ENCODE measurements at places on chromosomes 7 and 10. TPM values are rescaled to one million over a fixed set of nuclear protein-coding genes. Genes with fewer than 3 reads are reported as not detected.

The TEX36 gene
- not detected for total RNA-seq

The SPDYE6 gene
- total RNA-seq = not detected

The NXPH1 gene
- not detected for total RNA-seq

DNA sequence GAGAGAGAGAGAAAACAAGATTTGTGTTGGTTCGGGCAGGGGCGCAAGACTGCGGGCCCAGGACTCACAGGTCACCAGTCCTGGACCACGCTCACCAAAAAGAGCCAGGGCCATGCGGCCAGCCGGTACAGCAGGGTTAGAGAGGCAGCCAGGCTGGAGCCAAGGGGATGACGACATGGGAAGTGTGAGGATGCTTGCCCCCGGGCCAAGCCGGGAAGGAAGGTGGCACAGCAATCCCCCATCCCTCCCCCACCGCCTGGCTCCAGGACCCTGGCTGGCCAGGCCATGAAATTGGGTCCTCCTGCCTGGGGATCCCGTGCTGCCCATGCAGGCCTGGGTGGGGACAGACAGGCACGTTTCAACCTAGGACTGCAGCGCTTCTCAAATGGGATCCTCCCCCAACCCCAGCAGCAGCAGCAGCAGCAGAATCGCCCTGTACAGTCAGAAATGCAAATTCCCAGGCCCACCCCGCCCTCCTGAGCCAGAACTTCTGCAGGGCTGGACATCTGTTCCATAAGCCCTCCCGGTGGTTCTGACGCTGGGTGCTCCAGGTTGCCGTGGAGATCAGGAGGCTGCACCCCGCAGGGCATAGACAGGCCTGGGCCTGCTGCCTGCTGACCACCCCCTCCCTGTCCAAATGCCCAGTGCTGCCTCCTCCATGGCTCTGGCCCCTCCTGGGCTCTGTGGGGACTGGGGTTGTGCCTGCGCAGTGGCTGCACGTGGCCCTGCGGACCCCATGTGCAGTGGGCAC, 35.0 kb downstream of the YKT6 start:
- H3K27ac ChIP-seq = no peak overlapping the region
- no peaks in the 10 kb centered on the region for H3K4me1 ChIP-seq
- H3K27me3 ChIP-seq = no peaks in the 10 kb centered on the region
- H3K4me3 ChIP-seq = no peak overlapping the region

- peaks cover 8% of the 10 kb centered on the region for H3K27me3 ChIP-seq
- no peak overlapping the region for H3K4me3 ChIP-seq
- DNase-seq = no peak
- no peak overlapping the region for H3K27ac ChIP-seq
- H3K4me1 ChIP-seq = peaks cover 3% of the 10 kb centered on the region
- no peaks in the 10 kb centered on the region for H3K36me3 ChIP-seq
These were observed 145.5 kb downstream of the KLF6 start for GRCh38 chr10:3639546-3639945.

GRCh38 chr7:44965937-44966730, 12.7 kb downstream of the MYO1G start:
- H3K36me3 ChIP-seq = peaks cover 55% of the 10 kb centered on the region
- no peak overlapping the region for H3K4me3 ChIP-seq
- H3K27ac ChIP-seq = peak overlapping the region; percentile 40
- H3K4me1 ChIP-seq = peaks cover 12% of the 10 kb centered on the region

- no peaks in the 10 kb centered on the region for H3K27me3 ChIP-seq
- H3K27ac ChIP-seq = no peak overlapping the region
- no peaks in the 10 kb centered on the region for H3K36me3 ChIP-seq
- H3K4me1 ChIP-seq = no peaks in the 10 kb centered on the region
- no peak for DNase-seq
These were observed 1073.0 kb downstream of the XPNPEP1 start for GRCh38 chr10:108850138-108850854.

- peaks cover 82% of the 10 kb centered on the region for H3K4me1 ChIP-seq
- H3K27ac ChIP-seq = peak overlapping the region; percentile 85
- no peak for DNase-seq
- no peaks in the 10 kb centered on the region for H3K27me3 ChIP-seq
- peaks cover 3% of the 10 kb centered on the region for H3K36me3 ChIP-seq
These were observed 3.5 kb upstream of the ATP6V0E2 start for GRCh38 chr7:149870274-149870673.

DNA sequence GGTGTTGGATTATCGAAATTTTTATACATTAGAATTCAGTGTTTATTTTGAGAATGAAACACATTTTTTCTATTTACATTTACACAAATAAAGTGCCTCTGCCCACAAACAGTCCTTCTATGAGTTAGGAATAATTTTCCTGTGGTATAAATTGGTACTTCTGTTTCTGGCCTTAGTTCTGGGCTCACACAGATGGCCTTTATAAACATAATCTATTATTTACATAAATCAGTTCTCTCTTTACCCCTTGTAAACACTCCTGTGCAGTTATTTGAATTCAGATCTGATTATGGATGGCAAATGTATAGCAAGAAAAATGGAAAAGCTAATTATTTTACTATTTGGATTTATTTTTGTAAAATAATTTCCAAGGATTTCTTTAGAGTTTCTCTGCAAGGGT, 143.2 kb downstream of the PRKG1 start:
- DNase-seq = no peak
- no peaks in the 10 kb centered on the region for H3K36me3 ChIP-seq
- H3K4me3 ChIP-seq = no peak overlapping the region
- no peak overlapping the region for H3K27ac ChIP-seq
- no peaks in the 10 kb centered on the region for H3K27me3 ChIP-seq
- H3K4me1 ChIP-seq = no peaks in the 10 kb centered on the region

- no peaks in the 10 kb centered on the region for H3K27me3 ChIP-seq
- H3K4me3 ChIP-seq = no peak overlapping the region
- DNase-seq = no peak
- no peaks in the 10 kb centered on the region for H3K36me3 ChIP-seq
These were observed 81.6 kb downstream of the EBF3 start for GRCh38 chr10:129882291-129883010.

GRCh38 chr10:80787952-80788351, 250.2 kb downstream of the SH2D4B start:
- H3K4me1 ChIP-seq = no peaks in the 10 kb centered on the region
- no peaks in the 10 kb centered on the region for H3K36me3 ChIP-seq
- H3K4me3 ChIP-seq = no peak overlapping the region
- H3K27me3 ChIP-seq = no peaks in the 10 kb centered on the region
- no peak overlapping the region for H3K27ac ChIP-seq

- H3K4me1 ChIP-seq = peaks cover 4% of the 10 kb centered on the region
- no peak for DNase-seq
- H3K27ac ChIP-seq = no peak overlapping the region
- H3K36me3 ChIP-seq = no peaks in the 10 kb centered on the region
- H3K4me3 ChIP-seq = no peak overlapping the region
- H3K27me3 ChIP-seq = peaks cover 32% of the 10 kb centered on the region
These were observed 215.6 kb downstream of the CCSER2 start for GRCh38 chr10:84543948-84544347.

- DNase-seq = no peak
- H3K36me3 ChIP-seq = peaks cover 3% of the 10 kb centered on the region
- peaks cover 31% of the 10 kb centered on the region for H3K27me3 ChIP-seq
- peaks cover 34% of the 10 kb centered on the region for H3K4me1 ChIP-seq
- H3K27ac ChIP-seq = peak overlapping the region; percentile 73
These were observed 83.8 kb downstream of the CTNNA3 start for GRCh38 chr10:67612176-67612575.

Data from activated CD8-positive, alpha-beta memory T cell treated with anti-CD3 and anti-CD28 coated beads, Interleukin-2, amount 10 ng/mL, durations not matched to agents 7 days and 5 days (primary cell).